ENCODE measurements at places on chromosomes 13 and 19.

- no peak for DNase-seq
These were observed 379 bp upstream of the ZNF470 start for GRCh38 chr19:56566904-56567273.

GRCh38 chr13:27966641-27967202, 2.4 kb downstream of the CDX2 start:
- DNase-seq = no peak

- no peak for DNase-seq
These were observed 4.9 kb downstream of the NPAS1 start for GRCh38 chr19:47024502-47024901.

DNA sequence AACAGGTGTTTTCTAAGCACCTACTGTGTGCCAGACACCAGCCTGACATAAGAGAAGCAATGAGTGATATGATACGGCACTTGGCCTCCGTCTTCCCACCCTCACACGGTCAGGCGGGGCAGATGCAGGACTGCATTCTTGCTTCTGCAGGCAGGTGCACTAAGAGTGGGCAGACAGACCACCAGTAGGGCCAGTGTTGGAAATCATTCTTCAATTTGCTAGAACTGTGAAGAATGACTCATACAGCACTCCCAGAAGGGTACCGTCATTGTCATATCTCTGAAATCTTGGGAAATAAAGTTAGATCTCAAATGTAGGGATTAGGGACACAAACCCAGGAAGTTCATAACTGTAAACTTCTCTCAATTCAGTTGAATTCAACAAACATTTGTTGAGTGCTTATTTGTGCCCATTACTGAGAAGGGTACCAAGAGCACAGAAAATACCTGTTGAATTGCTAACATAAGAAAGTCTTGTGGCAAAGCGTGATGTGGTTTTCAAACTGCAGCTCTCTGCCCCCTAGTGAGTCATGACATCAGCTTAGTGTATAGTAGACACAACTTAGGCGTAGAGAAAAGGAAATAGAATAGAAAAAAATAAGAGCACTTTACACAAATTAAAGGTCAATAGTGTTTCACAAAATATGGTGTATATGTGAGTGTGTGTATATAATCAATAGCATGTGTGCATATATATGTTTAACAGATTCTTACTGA, 76.1 kb downstream of the TEX26 start:
- no peak for DNase-seq

Measured in NCI-H2081 (cell line).